Activated T-cell treated with anti-CD3 and anti-CD28 coated beads for 24 hours (primary cell): ENCODE measurements at places on chromosomes 13 and 19.

- DNase-seq: no peak
Measured at GRCh38 chr13:95480131-95480545, 72.4 kb upstream of the CLDN10 start.

DNA sequence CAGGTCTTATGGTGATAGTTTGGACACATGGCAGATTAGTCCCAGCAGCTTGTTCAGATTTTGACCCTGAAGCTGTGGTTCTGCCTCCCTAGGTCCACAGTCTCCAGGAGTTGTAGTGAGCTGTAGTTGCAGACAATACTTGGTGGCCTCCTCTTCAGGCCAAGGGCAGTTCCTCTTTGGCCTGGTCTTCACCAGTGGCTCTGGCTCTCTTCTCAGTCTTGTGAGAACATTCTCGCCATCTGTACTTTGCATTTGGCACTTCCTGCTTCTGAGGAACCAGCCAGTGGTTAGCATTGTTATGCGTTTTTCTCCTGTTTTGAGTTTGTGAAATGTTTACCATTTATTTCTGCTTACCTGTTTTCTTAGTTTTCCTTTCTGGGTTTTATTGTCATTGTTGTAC is 40.7 kb downstream of the PCCA start:
- DNase-seq: no peak

GRCh38 chr19:573519-573825 is 1.1 kb downstream of the BSG start:
- no peak for DNase-seq

GRCh38 chr13:65911546-65912193 is 1318.5 kb downstream of the PCDH9 start:
- DNase-seq: no peak

DNA sequence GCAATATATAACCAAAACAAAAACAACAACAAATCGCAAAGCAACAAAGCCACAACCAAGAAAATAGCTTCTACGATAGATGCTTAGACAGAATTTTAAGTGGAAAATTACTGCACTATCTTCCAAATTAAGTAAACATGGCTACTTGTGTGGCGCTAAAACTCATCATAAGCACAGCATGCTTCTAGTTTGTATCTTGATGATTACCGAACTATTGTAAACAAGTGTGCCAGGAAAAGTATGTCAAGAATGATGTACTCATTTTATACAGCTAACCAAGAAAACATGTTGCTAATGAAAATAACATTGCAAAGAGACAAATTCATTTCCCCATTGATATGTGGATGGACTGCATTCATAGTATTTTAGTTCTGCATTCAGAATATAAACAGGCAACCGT is 271.9 kb upstream of the GPC6 start:
- no peak for DNase-seq

DNA sequence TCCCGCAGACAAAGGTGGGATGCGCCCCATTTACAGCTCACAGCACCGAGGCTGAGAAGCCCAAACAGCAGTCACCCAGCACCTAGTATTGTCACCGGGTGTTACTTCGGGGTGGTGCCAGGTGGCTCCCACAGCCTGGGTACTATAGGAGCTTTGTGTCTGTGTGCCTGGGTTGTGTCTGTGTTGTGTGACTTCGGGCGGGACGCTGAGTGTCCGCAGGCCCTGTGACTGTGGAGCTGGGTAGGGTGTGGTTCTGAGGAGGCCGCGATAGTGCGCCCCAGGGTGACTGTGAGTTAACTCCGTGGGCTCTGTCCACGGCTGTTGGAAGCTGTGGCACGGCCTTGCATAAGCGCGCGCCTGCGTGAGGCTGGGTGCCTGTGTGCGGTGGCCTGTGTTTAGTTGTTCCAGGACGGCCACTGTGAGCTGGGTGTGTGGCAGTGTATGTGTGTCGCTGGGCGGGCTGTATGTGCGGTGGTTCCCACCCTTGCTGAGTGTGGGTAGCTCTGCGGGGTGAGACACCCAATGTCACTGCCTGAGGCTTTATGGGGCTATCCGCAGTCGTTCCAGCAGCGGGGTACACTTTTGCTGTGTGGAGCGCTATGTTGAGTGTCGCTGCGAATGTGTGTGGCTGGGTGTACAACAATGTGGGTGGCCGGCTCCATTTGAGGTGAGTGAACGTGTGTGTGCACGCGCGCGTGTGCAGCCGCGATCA is 559 bp upstream of the SSBP4 start:
- no peak for DNase-seq

DNA sequence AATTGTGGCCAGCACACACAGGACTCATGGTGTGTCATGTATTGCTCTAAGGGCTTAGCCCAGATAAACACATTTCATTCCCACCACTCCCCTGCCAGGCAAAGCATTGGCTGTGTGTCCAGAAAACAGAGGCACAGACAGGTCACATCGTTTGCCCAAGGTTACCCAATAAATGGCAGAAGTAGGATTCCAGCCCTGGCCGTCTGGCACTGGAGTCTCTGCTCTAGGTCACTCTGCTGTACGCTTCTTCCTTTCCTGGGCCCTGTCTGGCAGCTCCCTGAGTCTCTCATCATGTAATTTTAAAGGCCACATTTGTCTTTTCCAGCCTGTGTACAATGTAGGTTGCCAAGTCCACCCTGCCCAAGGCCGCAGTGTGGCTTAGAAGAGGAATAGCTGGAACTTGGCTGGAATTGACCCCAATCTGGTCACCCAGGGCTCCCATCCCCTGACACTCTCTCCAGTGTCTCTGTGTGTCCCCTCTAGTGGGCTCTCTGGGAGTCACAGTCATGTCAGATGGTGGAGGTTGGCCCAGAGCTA is 264.5 kb upstream of the TSHZ3 start:
- DNase-seq: no peak

DNA sequence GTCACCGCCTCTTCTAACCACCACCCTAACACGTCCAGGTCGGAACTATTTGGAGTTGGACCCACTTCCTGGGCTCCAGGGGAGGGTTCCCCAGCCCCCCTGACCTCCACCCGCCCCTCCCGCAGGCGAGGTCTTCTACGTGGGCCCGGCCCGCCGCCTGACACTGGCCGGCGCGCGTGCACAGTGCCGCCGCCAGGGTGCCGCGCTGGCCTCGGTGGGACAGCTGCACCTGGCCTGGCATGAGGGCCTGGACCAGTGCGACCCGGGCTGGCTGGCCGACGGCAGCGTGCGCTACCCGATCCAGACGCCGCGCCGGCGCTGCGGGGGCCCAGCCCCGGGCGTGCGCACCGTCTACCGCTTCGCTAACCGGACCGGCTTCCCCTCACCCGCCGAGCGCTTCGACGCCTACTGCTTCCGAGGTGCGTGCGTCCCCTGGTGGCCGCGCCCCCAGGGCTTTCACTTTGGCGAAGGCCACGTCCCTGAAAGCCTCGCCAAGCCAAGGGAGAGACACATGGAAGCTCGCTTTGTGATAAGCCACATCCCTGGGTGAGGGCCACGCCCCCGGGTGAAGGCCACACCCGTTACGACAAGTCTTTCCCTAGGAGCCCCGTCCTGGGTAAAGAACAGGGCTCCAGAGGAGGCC is 13.2 kb downstream of the NCAN start:
- DNase-seq: peak; percentile 62

- DNase-seq: no peak
Measured at GRCh38 chr13:100063333-100063732, 25.6 kb upstream of the PCCA start.

- DNase-seq: no peak
Measured at GRCh38 chr19:35775046-35775297, 392 bp upstream of the ARHGAP33 start.

DNA sequence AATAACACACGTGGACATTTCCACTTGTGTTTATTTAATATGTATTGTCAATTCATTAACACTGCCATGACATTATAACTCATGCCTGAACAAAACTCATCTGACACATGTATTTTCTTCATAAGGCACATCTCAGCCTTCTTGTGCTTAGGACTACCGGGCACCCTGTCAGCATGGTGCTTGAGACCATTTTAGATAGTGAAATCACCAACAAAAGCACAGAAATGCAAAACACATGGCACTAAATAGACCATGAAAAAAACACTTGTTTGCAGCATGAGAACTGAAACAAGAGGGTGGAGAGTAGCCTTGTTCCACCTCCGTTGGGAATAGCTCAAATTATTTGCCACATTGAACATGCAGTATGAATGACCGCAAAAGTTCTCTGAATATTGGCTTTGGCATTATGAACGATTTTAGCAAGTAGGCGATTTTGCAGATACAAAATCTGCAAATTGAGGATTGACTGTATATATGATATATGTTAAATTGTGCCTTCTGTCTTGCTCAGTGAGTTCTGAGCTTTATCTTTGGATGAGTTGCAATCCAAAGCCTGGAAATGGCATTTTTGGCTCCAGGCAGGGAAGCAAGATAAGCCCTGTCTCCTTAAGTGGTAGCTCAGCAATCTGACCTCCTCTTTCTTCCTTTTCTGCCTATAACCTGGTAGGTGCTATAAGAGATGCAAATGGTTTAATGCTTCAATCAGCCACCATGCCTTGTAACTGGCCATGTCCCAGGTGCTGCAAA is 328.2 kb downstream of the HS6ST3 start:
- no peak for DNase-seq

GRCh38 chr13:103557878-103558277 is 491.7 kb upstream of the SLC10A2 start:
- no peak for DNase-seq

GRCh38 chr13:77048681-77049080 is 21.7 kb upstream of the FBXL3 start:
- no peak for DNase-seq

DNA sequence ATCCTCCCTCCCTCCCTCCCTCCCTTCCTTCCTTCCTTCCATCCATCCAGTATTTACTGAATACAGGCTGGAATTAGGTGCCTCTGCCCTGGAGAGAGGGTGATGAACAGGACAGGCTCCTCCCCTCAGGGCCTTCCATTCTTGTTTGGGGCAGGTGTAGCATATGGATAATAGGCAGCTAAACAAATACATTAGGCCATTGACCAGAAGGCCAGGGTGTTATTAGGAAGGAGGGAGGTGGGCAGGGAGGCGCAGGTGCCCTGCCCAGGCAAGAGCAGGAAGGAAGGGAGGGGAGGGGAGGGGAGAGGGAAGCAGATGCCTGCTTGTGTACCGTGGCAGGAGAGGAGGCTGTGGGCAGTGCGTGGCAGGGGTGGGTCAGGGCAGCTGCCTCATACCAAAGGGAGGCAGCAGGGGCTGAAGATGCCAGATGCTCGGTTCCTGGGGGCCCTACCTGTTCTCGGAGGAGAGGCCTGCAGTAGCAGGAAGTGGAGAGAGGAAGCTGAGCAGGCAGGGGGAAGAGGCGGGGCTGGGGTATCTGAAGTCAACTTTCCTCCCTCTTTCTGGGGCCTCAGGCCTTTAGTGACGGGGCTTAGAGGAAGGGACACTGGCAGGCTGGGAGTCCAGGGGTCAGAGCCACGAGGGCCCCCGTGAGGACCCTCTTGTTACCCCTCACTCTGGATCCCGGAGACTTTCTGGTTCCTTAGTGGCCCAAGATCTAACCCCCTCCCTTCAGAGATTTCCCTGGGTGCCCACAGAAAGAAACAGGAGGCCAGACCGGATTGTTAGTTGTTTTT is at the start of gene RINL:
TSS of gene RINL (minus strand) at position 495 of the 794 bp plus-strand sequence. CDS start 1,533 bp downstream, outside the sequence.
- peak; percentile 64 for DNase-seq

DNA sequence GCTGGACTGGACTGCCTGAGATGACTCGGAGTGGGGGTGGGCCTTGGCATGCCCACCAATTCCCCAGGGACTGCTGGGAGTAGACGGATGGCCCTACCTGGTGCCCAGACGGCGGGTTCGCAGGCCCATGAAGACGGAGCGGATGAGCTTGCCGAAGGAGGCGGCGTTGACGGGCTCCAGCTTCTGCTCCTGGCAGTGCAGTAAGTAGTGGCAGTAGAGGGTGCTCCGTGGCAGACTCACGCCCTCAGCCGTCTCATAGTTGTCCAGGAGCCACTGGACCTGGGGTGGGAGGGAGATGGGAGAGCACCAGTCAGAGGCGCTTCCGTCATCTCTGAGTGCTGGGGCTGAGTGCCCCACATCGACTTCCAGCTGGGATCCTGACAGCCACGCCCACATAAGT is 17.6 kb downstream of the DCAF15 start:
- DNase-seq: no peak

DNA sequence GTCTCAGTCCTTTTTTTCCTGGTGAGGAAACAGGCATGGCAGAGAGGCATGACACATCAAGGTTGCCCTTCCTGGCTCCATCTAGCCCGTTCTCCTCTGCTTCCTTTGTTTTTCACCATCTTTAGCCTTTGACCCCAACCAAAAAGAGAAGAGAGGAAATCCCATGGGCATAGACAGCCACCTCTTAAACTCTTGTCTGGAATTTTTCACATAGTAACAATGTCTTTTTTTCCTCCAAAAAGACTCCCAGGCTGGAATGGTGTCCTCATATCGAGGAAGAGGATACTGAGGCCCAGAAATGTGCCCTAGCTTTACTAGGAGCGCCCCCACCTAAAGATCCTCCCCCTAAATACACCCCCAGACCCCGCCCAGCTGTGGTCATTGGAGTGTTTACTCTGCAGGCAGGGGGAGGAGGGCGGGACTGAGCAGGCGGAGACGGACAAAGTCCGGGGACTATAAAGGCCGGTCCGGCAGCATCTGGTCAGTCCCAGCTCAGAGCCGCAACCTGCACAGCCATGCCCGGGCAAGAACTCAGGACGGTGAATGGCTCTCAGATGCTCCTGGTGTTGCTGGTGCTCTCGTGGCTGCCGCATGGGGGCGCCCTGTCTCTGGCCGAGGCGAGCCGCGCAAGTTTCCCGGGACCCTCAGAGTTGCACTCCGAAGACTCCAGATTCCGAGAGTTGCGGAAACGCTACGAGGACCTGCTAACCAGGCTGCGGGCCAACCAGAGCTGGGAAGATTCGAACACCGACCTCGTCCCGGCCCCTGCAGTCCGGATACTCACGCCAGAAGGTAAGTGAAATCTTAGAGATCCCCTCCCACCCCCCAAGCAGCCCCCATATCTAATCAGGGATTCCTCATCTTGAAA is at the start of gene GDF15:
TSS of gene GDF15 (plus strand) at position 484 of the 868 bp plus-strand sequence. CDS start at position 516, 32 bp downstream.
- DNase-seq: no peak

GRCh38 chr19:36821758-36822157 is 16.4 kb downstream of the ZNF790 start:
- no peak for DNase-seq

- DNase-seq: peak; percentile 16
Measured at GRCh38 chr19:21586311-21587116, 81.1 kb downstream of the ZNF429 start.

- no peak for DNase-seq
Measured at GRCh38 chr13:75194717-75195462, 287.1 kb downstream of the TBC1D4 start.

DNA sequence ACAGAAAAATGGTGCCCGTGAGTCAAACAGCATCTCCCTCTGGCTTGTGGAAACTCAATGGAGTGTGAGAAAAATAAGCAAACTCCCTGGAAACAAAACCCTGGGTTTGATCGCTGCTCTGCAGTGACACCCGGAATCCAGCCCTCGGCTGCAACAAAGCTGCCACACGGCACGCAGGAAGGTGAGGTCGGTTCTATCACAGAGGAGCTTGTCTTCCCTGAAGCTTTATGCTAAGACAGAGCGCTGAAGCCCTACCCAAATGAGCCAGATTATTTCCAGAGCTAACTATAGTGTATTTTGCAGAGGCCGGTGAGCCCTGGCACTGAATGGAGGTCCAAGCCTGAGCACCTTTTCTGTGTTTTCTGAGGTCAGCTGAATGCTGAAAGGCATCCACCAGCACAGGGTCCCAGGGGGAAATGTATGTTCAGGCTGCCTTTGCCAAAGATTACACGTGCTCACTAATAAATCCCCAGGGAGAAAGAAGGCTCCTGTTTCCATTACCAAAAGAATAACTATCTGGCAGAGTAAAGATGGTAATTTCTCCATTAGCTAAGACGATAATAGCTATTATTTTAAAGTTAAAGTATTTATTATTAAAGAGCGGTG is 77.8 kb downstream of the TSHZ3 start:
- DNase-seq: no peak
